ENCODE measurements at places on chromosomes 4 and X. TPM values are rescaled to one million over a fixed set of nuclear protein-coding genes. Genes with fewer than 3 reads are reported as not detected.

DNA sequence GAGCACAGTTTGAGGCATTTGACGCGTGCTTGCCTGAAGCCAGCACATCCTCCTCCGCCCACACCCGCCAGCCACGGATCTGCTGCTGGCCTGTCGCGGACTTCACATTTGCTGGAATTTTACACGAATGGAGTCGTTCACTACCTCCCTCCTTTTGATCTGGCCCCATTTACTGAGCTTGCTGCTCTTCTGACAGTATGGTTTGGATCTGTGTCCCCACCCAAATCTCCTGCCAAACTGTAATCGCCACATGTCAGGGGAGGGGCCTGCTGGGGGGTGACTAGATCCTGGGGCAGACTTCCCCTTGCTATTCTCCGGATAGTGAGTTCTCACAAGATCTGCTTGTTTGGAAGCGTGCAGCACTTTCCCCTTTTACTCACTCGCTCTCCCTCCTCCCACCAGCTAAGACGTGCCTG lies 19.9 kb upstream of the CPLX1 start:
- H3K36me3 ChIP-seq, result peaks cover 34% of the 10 kb centered on the region
- DNase-seq, result peak; percentile 51
- no peaks in the 10 kb centered on the region for H3K27me3 ChIP-seq
- H3K4me3 ChIP-seq, result no peak overlapping the region
- no peak overlapping the region for H3K27ac ChIP-seq
- H3K4me1 ChIP-seq, result no peaks in the 10 kb centered on the region

GRCh38 chr4:121034017-121034416 lies 38.3 kb downstream of the NDNF start:
- no peaks in the 10 kb centered on the region for H3K27me3 ChIP-seq
- peaks cover 11% of the 10 kb centered on the region for H3K4me1 ChIP-seq
- H3K4me3 ChIP-seq, result no peak overlapping the region
- H3K27ac ChIP-seq, result no peak overlapping the region
- peaks cover 28% of the 10 kb centered on the region for H3K36me3 ChIP-seq
- DNase-seq, result no peak

DNA sequence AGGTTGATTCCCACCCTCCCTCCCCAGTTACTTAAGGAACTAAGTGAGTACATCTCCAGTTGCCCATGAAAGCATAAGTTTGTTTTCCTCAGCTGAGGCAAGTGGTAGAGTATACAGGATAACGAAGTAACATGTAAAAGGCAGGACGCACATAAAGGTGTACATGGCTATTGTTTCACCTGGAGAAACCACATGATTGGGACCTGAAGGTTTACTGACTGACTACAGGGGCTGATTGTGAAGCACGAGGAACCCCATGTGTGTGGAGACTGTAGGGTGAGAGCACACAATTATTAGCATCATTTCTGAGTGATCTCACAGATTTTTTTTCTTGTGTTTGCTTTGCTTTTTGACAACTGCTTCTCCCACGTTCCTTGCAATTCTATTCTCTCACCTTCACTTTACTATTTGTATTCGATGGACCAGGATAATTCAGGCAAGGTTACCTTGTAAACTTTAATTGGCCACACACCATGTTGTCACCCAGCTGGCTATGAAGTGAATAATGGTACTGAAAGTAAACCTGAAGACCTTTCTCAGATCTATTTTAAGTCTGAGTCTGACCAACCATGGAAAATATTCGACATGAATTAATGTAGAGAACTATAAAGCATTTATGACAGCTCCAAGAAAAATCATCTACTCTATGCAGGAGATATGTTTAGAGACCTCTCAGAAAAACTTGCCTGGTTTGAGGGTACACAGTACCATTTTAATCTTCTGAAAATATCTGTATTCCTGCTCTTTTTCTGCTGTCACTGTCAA lies 102.5 kb upstream of the MYOZ2 start:
- H3K27me3 ChIP-seq, result no peaks in the 10 kb centered on the region
- H3K36me3 ChIP-seq, result no peaks in the 10 kb centered on the region
- peaks cover 3% of the 10 kb centered on the region for H3K4me1 ChIP-seq
- H3K4me3 ChIP-seq, result no peak overlapping the region

DNA sequence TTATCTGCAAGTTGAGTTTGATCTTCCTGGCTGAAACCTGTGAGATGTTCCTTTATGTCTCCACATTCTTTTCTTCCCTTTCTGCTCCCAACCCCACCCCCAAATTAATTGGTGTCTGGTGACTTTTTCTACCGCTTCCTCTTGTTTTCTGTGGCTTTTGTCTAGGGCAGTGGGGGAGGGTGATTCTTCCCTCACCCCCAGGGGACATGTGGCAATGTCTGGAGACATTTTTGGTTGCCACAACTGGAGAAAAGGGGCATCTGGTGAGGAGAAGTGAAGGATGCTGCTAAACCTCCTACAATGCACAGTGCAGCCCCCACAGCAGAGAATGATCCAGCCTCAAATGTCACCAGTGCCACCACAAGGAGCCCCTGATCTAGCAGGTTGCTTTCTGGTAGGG lies 152.9 kb downstream of the NHS start:
- H3K27ac ChIP-seq, result peak overlapping the region; percentile 69
- no peaks in the 10 kb centered on the region for H3K27me3 ChIP-seq
- no peak for DNase-seq
- H3K4me3 ChIP-seq, result no peak overlapping the region
- peaks cover 14% of the 10 kb centered on the region for H3K4me1 ChIP-seq

GRCh38 chr4:162485486-162485885 lies 321.7 kb upstream of the FSTL5 start:
- no peak overlapping the region for H3K4me3 ChIP-seq
- H3K36me3 ChIP-seq, result no peaks in the 10 kb centered on the region
- H3K4me1 ChIP-seq, result no peaks in the 10 kb centered on the region
- DNase-seq, result no peak

DNA sequence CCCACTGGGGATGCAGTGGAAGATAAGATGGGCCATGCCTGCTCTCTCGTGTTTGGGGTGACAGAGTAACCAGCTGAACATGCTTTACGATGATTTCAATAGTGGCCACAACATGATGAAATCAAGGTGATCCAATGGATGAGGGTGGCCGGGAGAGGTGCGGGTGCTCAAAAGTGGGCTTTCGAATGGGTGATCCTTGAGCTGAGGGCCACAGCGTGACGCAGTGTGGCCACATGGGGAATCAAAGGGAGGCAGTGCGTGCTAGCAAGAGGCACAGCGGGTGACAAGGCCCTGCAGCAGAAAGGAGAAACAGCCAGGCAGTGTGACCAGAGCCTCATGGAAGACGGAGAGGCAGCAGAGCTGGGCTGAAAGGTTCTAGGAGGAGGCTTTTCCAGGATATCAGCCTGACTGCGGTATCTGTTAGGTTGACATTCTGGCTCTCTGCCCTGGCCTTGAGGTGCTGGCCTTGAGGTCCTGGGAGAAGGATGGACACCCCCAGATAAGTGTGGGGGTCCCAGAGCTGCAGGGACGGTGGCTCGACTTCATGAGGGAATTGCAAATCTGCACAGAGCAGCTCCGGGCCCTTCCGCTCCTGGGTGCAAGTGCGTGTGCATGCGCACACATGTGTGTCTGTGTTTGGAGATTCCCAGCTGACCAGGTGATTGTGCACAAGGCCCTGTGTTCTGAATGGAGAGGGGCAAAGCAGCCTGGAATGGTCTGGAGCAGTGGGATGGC lies 38.0 kb upstream of the GPR78 start:
- H3K36me3 ChIP-seq, result no peaks in the 10 kb centered on the region
- H3K27ac ChIP-seq, result no peak overlapping the region

DNA sequence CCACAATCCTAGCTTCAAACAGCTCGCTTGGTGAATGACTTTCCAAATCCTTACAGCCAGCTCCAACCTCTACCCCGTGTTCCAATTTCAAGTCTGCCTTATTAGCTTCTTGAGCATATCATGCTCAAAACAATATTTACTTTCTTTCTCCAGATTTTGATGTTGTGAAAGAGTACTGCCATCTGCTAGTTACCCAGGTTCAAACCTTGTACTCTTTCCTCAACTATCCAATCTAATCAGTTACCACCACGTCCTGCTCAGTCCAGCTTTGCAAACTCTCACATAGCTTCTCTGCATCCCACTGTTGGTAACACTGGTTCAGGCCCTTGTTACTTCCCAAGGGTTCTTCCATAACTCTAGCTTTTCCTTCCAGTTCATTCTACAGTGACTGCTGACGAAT lies 179.1 kb downstream of the NR3C2 start:
- DNase-seq, result no peak
- H3K36me3 ChIP-seq, result no peaks in the 10 kb centered on the region
- no peaks in the 10 kb centered on the region for H3K27me3 ChIP-seq
- no peak overlapping the region for H3K27ac ChIP-seq
- H3K4me1 ChIP-seq, result no peaks in the 10 kb centered on the region

- DNase-seq, result no peak
- H3K27ac ChIP-seq, result no peak overlapping the region
- peaks cover 8% of the 10 kb centered on the region for H3K4me1 ChIP-seq
- H3K36me3 ChIP-seq, result no peaks in the 10 kb centered on the region
- no peak overlapping the region for H3K4me3 ChIP-seq
- no peaks in the 10 kb centered on the region for H3K27me3 ChIP-seq
These were observed 14.6 kb downstream of the PSAPL1 start for GRCh38 chr4:7419961-7420660.

DNA sequence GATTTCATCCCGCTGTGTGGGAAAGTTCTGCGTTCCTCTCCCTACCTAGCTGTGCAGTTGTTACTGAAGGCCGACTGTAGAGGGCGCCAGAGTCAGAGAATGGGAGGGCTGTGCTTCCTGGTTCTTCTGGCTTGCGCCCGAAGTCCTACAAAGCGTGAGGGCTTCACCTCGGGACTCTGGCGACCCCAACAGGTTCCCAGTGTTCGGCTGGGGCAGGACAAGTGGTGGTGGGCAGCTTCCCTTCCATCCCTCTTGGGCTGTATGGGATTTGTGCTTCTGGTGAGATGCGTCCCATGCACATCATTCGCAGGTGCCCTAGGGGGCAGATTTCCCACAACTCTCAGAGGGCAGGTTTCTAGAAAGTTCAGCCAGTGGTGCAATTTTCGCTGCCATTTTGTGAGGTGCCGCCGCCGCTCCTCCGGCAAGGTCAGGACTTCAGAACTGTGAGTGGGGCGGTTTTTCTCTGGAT lies 27.3 kb downstream of the CT45A1 start:
- no peaks in the 10 kb centered on the region for H3K36me3 ChIP-seq
- no peaks in the 10 kb centered on the region for H3K4me1 ChIP-seq
- no peak overlapping the region for H3K4me3 ChIP-seq
- no peak overlapping the region for H3K27ac ChIP-seq
- H3K27me3 ChIP-seq, result no peaks in the 10 kb centered on the region
- DNase-seq, result peak; percentile 7

DNA sequence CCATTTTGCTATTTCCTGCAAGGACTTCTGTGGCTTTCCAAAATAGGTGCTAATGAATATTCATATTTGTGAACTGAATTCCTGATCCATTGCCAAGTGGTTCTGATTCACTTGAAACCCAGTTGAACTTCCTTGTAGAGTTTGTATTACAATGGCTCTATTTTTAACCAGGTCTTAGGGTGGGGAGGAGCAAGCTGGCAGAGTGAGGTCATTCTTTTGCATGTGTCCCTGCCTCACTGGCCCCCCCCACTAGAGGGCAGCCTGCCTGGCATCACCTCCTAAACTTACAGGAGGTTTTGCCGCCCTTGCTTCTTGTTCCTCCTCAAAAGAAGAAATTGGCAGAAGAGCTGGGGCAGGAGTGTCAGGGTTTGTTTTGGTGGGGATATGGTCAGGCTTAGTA lies 10.5 kb downstream of the PTTG2 start:
- peaks cover 9% of the 10 kb centered on the region for H3K4me1 ChIP-seq
- no peak overlapping the region for H3K4me3 ChIP-seq

- no peak overlapping the region for H3K27ac ChIP-seq
- H3K27me3 ChIP-seq, result no peaks in the 10 kb centered on the region
- no peak for DNase-seq
- no peaks in the 10 kb centered on the region for H3K4me1 ChIP-seq
- H3K36me3 ChIP-seq, result no peaks in the 10 kb centered on the region
These were observed 39.5 kb downstream of the LEF1 start for GRCh38 chr4:108129196-108129595.

- no peaks in the 10 kb centered on the region for H3K27me3 ChIP-seq
- no peak for DNase-seq
- H3K36me3 ChIP-seq, result no peaks in the 10 kb centered on the region
- no peaks in the 10 kb centered on the region for H3K4me1 ChIP-seq
- no peak overlapping the region for H3K4me3 ChIP-seq
- H3K27ac ChIP-seq, result no peak overlapping the region
These were observed 130.3 kb downstream of the TBL1X start for GRCh38 chrX:9595174-9595573.

DNA sequence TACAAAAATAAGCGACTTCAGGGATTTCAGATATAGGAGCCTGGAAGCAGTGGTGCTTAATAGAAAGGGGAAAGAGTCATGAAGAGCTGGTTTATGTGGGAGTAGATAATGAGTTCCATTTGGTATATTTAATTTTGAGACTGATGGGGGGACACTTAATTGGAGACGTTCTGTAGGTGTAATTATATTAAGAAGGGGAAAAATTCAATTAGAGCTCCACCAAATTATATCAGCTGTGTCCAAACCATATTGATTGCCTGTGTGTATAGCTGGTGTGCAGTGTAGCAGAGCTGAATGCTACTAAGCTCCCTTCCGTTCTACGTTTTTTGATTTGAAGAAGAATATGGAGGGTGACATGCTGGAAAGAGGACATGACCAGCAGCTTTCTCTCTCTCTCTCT lies 282.3 kb downstream of the DMD start:
- no peak for DNase-seq
- H3K4me3 ChIP-seq, result no peak overlapping the region
- H3K4me1 ChIP-seq, result no peaks in the 10 kb centered on the region
- H3K27ac ChIP-seq, result no peak overlapping the region
- no peaks in the 10 kb centered on the region for H3K36me3 ChIP-seq

DNA sequence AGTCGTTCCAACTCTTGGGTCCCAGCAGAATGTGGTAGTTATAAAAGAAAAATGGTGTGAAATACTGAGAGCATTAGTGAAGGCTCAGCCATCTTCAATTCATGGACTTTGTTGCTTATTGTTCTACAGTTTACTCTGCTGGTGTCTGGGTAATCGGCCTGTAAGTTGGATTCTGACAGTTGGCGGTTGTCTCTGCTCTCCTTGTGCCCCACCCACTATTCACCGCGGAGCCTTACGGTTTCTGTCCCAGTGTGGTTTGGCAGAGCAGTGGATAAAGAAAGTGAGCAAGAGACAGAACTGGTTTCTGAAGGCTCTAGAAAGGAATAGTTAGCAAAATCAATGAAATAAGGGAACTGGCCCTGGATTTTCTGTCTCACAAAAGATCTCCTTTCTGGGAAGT lies 9.1 kb downstream of the LONRF3 start:
- DNase-seq, result no peak
- H3K27ac ChIP-seq, result no peak overlapping the region
- no peaks in the 10 kb centered on the region for H3K27me3 ChIP-seq
- H3K36me3 ChIP-seq, result no peaks in the 10 kb centered on the region
- H3K4me3 ChIP-seq, result no peak overlapping the region

SLC49A3 gene
- 65.0 TPM for total RNA-seq

SSX2 gene
- not detected for total RNA-seq

MAGEB4 gene
- total RNA-seq, result not detected

FAM120C gene
- 12.8 TPM for total RNA-seq

ASIC5 gene
- total RNA-seq, result not detected

NPNT gene
- 309 TPM for total RNA-seq

Measured in upper lobe of left lung (tissue), 6 donors.